Ecto neural progenitor cell (in vitro differentiated cells): ENCODE measurements at places on chromosomes 5 and 9.

DNA sequence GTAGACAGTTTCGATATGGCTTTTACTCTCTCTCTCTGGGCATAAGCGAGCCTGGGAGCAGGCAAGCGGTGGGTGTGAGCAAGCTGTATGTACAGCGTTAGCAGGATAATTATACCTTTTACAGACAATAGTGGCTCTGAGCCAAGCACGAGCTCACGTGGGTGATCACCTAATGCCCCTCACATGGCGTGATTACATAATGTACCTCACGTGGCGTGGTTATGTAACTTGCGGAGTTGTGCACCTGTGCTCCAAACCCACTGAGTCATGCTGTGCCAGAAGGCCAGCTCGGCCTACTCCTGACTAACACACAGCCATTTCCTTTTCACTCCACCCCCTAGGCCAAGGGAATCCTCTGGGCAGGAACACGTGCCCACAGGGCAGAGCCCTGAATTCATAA, 797.2 kb downstream of the EFNA5 start:
- no peak for DNase-seq

- DNase-seq: no peak
Observed at GRCh38 chr5:83397658-83398057, 73.9 kb upstream of the VCAN start.

GRCh38 chr5:72482046-72482445, 25.2 kb downstream of the ZNF366 start:
- no peak for DNase-seq

- no peak for DNase-seq
Observed at GRCh38 chr9:105233873-105234272, 10.6 kb upstream of the SLC44A1 start.

DNA sequence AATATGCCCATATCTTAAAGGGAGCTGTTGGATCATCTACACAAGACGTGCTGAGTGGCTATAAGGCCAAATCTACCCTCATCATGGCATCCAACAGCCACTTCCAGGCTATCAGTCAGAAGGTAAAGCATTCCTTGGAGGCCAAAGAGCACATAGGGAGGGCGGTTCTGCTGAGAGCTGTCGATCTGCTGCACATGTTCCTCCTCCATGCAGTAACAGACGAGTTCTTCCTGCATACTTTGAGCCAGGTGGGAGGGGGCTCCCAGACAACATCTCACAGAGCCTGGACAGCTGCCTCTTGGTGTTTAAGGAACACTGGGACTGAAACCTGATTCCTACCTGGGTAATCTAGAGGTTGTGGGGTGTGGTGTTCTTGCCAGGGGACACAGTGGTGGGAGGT, 93.3 kb upstream of the RAI14 start:
- DNase-seq: no peak

- DNase-seq: no peak
Observed at GRCh38 chr5:112637343-112637742, 100.3 kb upstream of the APC start.

DNA sequence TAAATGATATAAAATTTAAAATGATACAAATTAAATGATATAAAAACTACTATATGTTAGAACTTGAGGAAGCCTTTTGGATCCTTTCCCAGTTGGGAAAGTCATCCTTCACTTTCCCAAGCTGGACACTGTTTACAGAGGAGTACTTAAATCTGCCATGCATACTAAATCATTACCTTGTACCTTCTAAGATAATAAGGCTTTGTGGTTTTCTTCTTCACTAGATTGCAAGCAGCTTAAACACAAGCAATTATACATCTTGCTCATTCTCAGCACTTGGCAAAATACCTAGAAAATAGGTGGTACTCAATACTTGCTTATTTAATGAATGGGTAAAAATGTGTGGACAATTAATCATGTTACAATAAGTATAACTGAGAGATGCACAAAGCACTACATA, 666.8 kb downstream of the PTPRD start:
- no peak for DNase-seq

DNA sequence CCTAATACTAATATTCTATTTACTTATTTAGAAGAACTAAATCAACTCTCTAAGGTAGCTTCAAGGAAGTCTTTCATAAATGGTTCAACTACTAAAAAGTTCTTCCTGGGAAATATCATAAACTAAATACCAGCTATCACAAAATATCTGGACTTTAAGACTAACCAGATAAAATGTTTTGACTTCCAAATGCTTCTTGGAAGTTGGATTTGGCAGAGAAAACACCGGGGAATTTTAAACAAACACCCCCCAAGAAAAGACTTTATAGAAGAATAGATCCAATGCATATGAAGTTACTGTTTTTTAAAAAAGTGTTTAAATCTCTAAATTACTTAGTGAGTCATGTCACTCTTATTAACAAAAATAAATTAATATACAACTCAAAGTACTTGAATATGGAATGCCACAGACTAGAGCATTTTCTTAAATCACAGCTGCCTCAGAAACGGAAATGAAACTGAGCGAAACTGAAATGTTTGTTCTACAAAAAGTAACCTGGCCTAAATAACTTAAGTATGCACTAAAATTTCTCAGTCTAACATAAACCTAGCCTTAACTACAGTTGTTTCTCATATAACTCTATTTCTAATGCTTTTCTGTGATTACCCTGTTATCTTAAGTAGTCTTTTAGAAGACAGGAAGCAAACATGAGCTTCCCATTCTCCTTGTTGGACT, 6.8 kb downstream of the ABCA1 start:
- DNase-seq: no peak

- DNase-seq: no peak
Observed at GRCh38 chr9:33443464-33444154, 3.8 kb downstream of the AQP3 start.

GRCh38 chr5:142680605-142681259, 5.2 kb downstream of the FGF1 start:
- DNase-seq: no peak

GRCh38 chr5:116600876-116601275, 26.3 kb upstream of the SEMA6A start:
- DNase-seq: no peak

GRCh38 chr9:18595597-18595996, 121.6 kb downstream of the ADAMTSL1 start:
- DNase-seq: no peak

GRCh38 chr5:95221234-95221633, 63.7 kb downstream of the MCTP1 start:
- no peak for DNase-seq

- DNase-seq: no peak
Observed at GRCh38 chr9:76181020-76181641, 213.1 kb downstream of the RFK start.

DNA sequence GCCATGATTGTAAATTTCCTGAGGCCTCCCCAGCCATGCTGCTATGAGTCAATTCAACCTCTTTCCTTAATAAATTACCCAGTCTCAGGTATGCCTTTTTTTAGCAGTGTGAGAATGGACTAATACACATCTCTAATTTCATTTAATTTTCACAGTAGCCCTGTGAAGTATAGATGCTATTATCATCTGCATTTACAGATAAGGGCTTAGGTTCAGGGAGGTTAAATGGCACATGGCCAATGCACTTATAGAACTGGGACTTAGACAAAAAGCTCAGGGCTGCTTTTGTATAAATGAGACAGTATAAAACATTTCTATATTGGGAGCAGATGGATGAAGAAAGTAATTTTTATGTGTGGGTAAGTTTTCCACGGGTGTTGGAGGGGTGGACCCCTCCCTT, 62.9 kb upstream of the PANK3 start:
- no peak for DNase-seq

DNA sequence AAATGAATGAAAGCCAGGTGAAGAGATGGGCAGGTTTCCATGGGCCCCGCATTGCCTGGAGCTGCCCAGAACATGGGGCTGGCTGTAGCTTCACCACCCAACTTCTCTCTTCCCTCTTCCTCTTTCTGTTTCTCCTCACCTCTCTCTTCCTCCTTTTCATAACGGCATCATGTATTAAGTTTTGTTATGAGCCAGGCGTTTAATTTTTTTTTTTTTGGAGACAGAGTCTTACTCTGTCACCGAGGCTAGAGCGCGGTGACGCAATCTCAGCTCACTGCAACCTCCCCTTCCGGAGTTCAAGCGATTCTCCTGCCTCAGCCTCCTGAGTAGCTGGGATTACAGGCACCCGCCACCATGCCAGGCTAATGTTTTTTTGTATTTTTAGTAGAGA, 13.0 kb upstream of the SPINK4 start:
- DNase-seq: no peak

GRCh38 chr5:143554187-143554717, 150.8 kb upstream of the NR3C1 start:
- DNase-seq: no peak

DNA sequence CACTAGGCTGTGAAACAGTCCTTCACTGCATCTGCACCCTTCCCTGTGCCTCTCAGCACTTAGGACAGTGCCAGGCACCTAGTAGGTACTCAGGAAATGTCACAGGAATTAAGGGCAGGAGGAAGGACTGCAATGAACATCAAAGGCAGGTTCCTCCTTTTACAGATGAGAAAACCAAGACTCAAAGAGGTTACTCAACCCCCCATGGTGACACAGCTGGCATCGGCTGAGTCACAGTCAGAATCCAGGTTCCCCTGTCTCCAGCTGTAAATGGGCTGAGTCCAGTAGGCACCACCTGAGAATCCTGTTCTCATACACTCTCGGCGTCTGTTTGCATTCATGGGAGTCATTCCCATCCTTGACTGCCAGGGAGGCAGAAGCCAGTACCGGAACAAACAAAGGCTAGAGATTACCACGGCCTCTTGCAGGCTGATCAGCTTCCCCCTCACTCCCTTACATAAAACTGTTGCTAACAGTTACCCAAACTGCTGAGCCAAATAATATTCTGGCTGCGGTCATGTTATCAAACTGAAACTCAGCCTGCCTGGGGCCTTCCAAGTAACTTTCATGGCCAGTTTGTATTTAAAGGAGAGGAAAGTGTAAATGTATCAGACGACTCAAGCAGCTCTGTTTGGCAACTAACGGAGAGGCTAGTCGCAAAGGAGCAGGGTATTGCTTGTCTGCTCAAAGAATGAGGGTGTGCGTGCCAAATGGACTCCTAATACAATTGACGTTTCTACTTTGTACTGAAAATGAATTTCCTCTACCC, 201.7 kb downstream of the PAPPA start:
- DNase-seq: no peak

DNA sequence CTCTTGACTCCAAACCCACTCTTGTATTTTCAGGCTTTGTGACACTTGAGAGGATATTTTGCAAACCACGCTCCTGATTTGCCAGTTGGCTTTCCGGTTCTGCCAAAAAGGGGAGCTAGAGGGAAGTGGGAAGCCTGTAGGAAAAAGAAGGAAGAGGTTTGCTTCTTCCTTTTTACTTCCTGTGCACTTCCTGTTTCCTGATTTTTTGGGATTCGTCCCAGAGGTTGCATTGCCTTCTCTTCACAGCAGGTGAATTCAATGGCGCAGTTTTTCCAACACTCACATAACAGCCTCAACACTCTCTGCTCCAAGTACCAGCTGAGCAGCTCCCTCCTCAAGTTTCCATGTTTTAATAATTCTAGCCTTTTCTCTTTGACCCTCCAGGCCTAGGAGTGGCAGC, 47.7 kb downstream of the SLC24A2 start:
- no peak for DNase-seq

DNA sequence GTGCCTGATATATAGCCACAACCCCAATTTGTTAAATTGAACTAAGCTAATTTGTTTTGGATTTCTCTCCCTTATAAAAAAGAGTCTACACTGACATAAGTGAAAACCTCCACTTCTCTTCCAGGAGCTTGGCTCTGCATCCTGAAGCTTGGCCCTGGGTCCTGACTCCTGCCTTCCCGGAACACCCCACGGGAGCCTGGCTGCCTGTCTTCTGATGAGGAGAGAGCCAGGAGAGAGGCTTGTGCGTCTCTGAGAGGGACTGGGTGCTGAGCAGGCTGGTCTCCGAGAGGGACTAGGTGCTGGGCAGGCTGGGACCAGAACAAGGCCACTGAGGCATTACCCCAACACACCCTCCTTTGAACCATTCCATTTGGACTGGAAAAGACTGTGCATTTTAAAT, 6.5 kb upstream of the PTGES start:
- DNase-seq: no peak

DNA sequence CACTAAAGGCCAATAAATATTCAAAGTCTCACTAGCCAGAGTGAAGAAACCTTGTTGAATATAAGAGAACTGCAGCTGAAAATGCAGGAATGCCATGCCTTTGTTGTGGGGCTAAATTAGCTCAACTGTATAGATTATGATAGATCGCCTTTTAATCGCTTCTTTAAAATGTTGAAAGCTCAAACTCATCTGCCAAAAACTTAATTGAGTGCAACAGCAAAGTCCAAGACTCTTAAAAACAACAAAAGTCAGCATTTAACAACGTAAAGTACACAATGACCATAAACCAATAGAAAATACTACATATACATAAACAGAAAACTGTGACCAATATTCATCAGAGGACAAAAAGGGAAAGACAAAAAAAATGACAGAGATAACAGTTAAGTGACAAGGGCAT, 585.0 kb upstream of the CDH6 start:
- no peak for DNase-seq

- no peak for DNase-seq
Observed at GRCh38 chr5:91816681-91817080, 433.6 kb upstream of the ARRDC3 start.

DNA sequence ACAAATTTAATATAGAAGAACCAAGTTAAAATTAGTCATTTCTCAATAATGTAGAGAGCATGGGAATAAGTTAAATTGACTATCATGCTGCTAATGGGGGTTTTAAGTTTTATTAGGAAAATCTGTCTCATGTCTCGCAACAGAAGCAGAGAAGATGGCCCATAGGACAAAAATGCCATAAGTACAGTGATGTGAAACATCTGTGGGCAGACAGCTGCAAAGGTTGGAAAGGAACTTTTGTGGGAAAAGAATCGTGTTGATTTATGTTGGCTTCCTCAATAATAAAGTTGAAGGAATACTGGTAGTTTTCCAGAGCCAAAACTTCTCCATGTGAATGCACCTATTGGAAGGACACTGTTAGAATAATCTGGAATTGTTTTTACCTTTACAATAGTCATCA, 44.8 kb downstream of the VCAN start:
- DNase-seq: no peak

DNA sequence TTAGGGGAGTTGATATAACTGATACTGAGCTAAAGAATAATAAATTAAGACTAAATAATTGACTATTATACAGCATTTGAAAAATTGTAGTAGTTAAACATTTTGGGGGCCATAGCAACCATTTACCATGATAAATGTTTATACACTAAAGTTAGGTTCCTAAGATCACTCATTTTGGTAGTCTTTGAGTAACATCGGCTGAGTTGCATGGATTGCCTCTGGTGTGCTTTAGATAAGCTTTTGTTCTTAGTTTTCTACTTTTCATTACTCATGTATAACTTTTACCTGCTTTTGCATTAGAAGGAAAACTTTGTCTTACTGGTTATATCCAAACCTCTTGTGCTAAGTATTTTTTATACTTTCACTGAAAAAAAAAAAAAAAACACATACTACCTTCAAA, 101.2 kb downstream of the SLC44A1 start:
- no peak for DNase-seq

GRCh38 chr5:87121304-87122150, 146.2 kb upstream of the RASA1 start:
- DNase-seq: no peak
